ENCODE measurements at places on chromosomes 1 and 21.

DNA sequence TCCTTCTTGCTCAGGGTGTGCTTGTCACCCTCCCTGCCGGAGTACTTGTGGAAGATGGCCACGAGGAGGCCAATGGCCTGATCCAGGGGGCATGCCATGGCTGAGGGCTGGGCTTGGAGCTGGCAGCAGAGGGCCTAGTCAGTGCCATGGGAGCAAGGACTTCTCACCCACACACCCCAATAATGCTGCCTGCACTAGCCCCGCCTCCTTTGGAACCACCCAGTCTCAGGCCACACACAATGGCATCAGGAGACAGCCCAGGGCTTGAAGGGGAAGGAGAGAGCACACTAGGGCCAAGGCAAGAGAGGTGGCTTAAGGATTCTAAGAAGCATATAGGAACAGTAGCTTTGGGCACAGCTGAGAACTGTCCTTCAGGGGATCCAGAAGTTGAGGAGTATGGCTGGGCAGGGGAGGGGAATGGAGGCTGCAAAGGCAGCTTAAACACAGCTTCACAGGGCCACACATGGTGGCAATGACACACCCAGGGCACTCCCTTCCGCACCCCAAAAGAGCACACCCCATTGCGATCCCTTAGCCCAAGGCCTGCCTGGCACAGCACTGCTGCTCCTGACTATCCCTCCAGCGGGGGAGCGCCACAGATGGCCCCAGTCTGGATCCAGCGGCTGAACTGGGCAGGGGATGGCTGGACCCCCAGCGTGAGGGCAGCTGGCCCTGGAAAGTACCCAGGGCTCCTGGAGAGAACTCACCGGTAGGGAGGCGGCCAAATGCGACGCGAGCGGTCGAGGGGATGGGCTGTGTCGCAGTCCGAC, at the start of gene S100A6:
Gene S100A6, minus strand, starts transcription at position 750 of the 770 bp plus-strand sequence. Its CDS starts 652 bp downstream, at position 98.
- DNase-seq, result no peak

GRCh38 chr1:194734970-194735369, 1548.6 kb upstream of the B3GALT2 start:
- no peak for DNase-seq

GRCh38 chr1:17545356-17545755, 5.9 kb downstream of the ARHGEF10L start:
- no peak for DNase-seq

- DNase-seq, result no peak
Measured at GRCh38 chr1:10027027-10027426, 5.7 kb upstream of the UBE4B start.

DNA sequence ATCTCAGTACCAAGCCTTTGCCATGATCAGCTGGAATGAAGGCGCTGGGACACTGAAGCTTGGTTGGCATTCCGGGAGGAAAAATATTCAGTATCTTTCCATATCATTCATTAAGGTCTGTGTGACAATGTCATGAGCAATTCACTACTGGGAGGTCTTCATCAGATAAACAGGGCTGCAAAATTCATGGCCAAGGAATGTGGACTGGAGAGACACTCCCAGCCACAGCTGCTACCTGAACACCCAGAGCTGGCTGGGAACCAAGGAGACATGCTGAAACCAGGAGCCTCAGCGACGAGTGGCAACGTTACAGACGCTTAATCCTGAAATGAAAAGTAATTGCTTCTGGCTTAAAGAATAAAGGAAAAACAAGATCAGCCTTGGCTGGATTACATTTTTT, 30.6 kb upstream of the DDAH1 start:
- no peak for DNase-seq

- no peak for DNase-seq
Measured at GRCh38 chr1:22163564-22163963, 20.7 kb upstream of the WNT4 start.

DNA sequence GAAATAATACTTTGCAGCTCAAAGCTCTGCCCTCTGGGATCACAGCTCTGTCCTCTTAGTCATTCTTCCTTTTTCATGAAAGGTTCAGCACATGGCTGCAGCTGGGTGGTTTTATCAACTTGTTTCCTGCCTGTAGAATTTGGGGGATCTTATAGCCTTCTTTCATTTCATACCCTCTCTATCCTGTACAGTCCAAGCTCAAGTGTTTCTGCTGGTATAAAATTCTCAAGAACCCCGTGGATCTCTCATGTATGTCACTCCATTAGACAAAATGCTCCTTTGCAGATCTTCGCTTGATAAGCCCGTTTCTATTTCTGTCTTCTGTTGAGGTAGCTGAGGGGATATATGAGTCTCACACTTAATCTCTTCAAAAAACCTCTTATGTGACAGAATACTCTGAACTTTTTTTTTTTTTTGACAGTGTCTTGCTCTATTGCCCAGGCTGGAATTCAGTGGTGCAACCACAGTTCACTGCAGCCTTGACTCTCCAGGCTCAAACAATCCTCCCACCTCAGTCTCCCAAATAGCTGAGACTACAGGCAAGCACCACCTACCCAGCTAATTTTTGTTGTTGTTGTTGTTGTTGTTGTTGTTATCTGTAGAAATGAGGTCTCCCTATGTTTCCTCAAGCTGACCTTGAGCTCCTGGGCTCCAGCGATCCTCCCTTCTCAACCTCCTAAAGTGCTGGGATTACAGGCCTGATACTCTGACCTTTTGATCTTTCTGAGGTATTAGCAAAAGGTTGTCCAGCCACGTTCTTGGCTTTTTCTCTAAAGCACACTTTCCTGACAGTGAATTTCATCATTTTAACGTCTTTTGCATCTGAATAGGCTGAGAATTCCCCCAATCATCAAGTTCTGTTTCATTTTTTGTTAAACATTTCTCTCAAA, 24.6 kb upstream of the COL9A2 start:
- DNase-seq, result no peak

GRCh38 chr1:83012950-83013349, 986.0 kb downstream of the TTLL7 start:
- no peak for DNase-seq

DNA sequence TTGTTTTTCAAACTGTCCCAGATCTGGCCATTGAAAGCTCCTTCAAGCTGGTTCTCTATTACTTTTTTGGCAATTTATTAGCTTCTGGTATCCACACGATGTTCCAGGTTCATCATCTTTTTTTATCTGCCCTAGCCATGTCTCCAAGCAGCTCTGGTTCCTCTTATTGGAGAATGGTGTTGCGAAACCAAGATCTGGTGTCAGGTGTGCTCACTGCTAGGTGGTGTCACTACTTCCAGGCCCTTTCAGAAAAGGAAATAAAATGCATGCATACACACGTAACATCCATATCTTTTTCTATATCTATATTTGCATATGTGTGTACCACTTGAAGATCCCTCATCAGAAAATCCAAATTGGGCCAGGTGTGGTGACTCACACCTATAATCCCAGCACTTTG, 53.3 kb downstream of the GATAD2B start:
- no peak for DNase-seq

DNA sequence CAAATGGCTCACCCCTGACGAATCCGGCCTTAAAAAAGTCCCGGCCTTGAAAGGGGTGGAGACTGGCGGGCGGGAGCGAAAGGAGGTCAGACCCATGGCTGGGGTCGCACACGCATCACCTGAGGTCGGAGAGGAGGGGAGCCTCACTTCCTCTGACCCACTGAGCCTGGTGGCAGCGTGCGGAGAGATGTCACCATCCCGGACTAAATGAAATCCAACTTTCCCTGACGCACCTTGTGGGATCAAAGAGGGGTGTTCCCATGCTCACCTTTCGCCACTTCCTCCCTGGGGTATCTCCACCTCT, 709 bp upstream of the SLC41A1 start:
- DNase-seq, result no peak

DNA sequence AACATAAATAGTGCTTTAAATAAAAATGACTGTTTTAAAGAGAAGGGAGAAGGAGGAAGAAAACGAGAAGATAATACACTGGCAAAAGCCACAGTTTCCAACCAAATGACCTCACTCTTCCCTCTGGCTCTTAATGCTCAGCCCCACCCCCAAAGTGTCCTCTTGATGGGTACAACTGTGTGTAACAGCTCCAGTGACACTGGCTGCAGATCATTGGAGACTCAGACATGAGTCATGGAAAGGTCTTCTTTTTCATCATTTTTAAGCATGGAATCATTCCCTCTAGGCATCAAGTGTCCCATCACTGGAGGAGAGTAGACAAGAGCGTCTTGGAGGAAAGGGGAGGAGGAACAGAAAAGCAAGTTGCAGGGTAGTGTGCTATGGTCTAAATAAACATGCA, 333.0 kb downstream of the PAPPA2 start:
- no peak for DNase-seq

- DNase-seq, result no peak
Measured at GRCh38 chr1:32782086-32782485, 35.1 kb downstream of the YARS1 start.

DNA sequence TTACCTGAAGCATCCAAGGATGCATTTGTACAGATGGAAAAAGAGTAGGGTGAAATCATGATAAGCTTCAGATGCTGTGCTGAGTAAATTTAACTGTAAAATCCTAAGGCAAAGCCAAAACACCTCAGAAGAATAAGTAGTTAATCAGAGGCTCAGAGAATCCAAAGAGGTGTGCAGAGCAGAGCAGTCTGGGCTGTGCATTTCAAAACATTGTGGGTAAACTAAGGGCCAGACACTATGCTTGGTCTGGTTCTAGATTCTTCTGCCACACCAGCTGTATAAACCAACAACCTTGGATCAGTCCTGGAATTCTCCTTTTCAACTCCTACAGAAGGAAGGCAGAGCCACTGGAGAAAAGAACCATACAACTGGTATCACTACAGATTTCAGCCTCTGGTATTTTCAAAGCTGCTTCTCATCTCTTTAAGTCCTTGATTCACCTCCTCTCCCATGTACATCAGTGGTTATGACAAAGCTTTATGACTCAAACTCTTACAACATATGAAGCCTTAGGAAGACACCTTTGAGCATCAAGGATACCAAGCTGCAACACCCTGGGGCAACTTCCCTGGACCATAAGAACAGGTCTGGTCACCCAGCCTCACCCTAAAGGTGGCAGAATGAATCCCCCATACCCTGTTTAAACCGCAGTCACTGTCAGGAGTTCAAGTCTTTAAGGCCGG, 11.6 kb upstream of the HIPK1 start:
- DNase-seq, result no peak

GRCh38 chr21:42109473-42109872, 38.4 kb downstream of the UMODL1 start:
- DNase-seq, result no peak

DNA sequence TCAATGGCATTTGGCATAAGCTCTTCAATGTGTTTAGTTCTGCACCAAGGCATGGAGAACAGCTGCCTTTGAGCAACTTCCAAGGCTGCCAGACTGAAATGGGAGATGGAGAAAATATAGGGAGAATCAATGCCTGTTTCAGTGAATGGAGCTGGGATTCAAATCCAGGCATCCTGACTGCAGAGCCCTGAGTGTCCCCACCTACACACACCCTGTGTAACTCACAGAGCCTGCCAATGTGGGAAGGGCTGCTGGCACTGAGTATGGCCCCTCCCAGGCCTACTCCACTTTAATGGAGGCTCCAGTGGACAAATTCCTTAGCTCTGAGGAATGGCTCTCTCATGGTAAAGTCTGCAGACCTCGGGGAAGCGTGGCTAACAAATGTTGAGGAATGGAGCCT, 145.6 kb upstream of the TNR start:
- no peak for DNase-seq
